Fibroblast of skin of abdomen (primary cell): ENCODE measurements at places on chromosomes 3 and 15.

GRCh38 chr3:35932995-35933394, 293.7 kb downstream of the ARPP21 start:
- peak; percentile 79 for DNase-seq

GRCh38 chr15:28937271-28937670, 51.5 kb downstream of the APBA2 start:
- DNase-seq: no peak

GRCh38 chr15:28093752-28094535, 5.2 kb downstream of the OCA2 start:
- no peak for DNase-seq

GRCh38 chr15:89163271-89164055, 57.9 kb downstream of the RLBP1 start:
- DNase-seq: no peak

GRCh38 chr15:38627689-38628277, 63.2 kb upstream of the RASGRP1 start:
- no peak for DNase-seq

- peak; percentile 18 for DNase-seq
Measured at GRCh38 chr3:63876260-63876659, 12.6 kb downstream of the ATXN7 start.

GRCh38 chr15:35717721-35718120, 171.8 kb upstream of the DPH6 start:
- no peak for DNase-seq

DNA sequence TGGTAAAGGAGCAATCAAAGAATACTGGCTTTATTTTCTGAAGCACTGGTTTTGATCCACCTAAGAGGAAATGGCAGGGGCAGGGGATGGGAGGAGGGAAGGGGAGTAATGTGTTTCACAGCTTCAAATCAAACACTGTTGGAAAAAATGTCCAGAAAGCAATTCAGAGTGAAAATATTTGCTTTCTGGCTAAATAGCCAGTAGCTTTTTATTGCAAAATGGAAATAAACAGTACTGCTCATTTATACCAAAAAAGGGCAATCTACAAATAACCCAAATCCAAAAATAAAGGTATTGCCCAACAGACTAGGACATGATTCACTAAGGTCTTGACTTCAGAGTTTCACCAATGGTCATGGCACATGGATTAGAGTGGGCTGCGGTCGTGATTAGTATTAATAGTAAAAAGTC, 279.3 kb upstream of the THBS1 start:
- DNase-seq: peak; percentile 77

- peak; percentile 69 for DNase-seq
Measured at GRCh38 chr3:12750658-12751071, 8.4 kb downstream of the TMEM40 start.

DNA sequence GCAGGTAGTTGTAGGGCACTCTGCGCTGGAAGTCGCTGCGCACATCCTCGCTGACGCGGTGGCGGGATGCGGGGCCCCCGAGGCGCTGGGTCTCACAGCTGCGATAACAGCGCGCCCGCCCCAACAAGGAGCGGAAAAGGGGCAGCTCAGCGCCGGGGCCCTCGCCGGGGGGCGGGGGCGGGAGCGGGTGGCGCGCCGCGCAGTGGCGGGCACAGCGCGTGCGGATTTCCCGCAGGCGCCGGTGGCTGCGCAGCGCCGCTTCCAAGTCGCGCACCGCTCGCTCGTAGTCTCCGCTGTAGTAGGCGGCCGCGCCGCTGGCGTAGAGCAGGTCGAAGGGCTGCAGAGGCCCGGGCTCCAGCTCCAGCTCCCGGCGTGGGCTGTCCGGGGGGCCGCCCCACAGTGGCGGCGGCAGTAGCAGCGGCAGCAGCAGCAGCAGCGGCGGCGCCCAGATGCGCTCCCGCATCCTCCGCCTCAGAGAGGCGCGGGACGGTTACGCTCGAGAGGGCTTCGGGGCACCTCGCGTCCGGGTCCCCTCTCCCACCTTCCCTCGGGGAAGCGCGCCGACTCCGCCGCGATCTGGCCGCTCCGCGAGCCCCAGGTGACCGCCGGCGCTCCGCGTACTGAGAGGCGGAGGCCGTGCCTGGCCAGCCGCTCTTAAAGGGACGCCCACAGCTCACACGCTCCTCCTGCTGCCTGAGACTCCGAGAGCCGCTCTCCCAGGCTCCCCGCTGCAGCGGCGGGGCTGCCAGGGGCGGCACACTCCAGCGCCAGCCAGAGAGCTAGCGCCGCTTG, at the start of gene P3H2:
TSS of gene P3H2 (minus strand) at position 629 of the 792 bp plus-strand sequence. CDS start at position 463, 166 bp downstream.
- DNase-seq: peak; percentile 93

- peak; percentile 43 for DNase-seq
Measured at GRCh38 chr3:53044711-53045517, 959 bp downstream of the SFMBT1 start.

- DNase-seq: peak; percentile 62
Measured at GRCh38 chr3:108462899-108463298, 47.5 kb downstream of the MYH15 start.

GRCh38 chr3:108133858-108134554, 43.2 kb upstream of the CD47 start:
- DNase-seq: no peak

DNA sequence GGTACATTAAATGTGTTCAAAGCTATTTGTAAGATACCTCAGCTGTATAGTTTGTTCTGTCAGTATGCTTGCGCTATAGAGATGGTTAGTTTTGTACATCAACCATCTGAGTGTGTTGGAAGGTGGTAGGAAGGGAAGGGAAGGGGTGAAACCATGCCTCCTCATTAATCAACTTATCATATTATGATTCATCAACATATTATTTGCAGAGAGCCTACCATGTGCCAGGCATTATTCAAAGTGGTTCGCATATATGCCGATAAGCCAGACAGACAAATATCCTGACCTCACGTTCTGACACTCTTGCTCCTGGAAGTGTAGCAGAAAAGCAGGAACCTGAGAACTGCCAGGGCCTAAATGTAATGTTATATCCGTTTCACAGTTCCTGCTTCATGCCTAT, 248.1 kb upstream of the NR2E3 start:
- peak; percentile 36 for DNase-seq

GRCh38 chr3:189557824-189558223, 73.4 kb upstream of the TP63 start:
- no peak for DNase-seq

DNA sequence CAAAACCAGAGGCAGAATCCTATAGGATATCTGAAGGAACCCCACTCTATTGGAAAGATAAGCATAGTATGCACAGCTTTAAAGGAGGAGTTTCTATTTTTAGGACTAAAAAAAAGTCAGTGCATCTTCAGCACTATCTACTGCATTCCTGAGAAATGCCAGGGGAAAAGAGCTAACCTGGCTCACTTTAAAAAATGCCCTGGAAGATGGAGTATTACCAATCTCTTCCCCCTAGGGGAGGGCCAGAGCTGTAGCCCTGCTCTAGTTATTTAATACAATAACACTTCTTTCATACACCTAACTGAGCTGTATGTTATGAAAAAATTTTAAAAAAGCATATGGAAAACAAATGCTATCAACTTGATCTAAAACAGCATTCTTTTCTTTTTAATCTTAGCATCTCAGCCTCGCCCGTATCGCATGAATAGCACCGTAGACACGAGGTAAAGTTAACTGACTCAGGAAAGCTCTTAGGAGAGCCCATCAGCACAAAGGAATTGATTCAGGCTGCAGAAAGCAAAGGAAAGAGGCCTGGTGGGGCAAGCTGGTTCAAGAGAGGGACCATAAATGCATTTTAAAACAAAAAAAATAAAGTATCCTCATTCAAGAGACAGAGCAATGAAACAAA, 50.2 kb downstream of the TGM4 start:
- DNase-seq: no peak

- DNase-seq: no peak
Measured at GRCh38 chr3:62246094-62246493, 127.3 kb downstream of the FEZF2 start.

DNA sequence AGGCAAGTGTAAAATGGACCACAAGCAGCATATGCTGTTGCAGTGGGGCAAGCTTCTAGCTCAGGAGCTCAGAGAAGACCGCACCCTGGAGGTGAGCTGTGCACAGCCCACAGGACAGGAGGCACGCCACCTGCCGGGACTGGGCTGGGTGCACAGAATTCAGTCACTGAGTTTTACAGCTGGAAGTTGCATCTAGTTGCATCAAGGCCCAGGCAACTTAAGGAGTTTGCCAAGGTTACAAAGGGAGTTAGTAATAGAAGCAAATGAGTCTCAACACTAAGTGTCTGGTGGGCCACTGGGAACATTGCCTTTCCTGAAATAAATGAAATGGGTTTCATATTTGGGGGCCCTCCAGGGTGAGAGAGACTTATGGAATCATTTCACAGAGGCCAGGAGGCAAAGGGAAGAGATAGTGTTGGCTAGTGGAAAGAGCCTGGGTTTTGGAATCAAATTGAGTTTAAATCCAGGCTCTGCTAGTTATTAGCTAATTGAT, 36.0 kb upstream of the TIMP4 start:
- peak; percentile 53 for DNase-seq

DNA sequence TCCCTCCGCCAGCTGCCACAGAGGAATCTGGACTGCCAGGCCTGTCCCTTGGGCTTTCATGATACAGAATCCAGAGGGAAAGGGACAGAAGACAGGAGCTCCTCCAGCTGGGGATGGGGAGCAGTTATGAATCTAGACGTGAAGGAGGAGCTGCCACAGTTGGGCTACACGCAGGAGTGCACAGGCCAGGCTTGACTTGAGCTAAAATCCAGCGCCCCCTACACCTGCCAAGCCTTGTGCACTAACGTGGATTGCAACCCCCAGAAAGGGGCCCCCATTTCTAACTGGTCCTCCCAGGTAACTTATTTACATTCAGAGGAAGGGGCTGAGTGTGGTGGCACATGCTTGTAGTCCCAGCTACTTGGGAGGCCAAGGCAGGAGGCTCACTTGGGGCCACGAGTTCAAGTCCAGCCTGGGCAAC, 14.3 kb downstream of the KLHL6 start:
- no peak for DNase-seq

GRCh38 chr3:139689122-139689521, 11.3 kb upstream of the NMNAT3 start:
- DNase-seq: no peak

DNA sequence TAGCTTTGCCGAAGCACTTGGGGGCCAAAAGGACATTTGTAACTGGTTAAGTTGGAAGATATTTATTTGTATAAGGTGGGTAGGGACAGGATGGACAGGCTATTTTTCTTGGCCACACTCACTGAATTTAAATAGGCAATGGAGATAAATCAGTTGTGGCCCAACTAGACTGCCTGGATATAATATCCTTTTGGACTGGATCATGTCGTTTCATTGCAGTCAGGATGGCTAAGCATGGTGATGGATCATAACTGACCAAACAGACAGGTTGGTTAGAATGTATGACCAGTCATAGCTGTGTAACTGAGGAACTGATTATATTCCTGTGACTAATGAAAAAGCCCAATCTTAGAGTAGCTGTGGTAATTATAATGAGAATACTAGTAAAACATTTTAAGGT, 284.0 kb downstream of the LPP start:
- no peak for DNase-seq

- no peak for DNase-seq
Measured at GRCh38 chr15:92400980-92401787, 7.5 kb downstream of the ST8SIA2 start.

- DNase-seq: no peak
Measured at GRCh38 chr3:61617041-61617440, 55.7 kb downstream of the PTPRG start.

GRCh38 chr15:77107531-77108355, 36.8 kb upstream of the TSPAN3 start:
- peak; percentile 62 for DNase-seq

GRCh38 chr3:179591313-179591712, 13.1 kb downstream of the MRPL47 start:
- DNase-seq: no peak

DNA sequence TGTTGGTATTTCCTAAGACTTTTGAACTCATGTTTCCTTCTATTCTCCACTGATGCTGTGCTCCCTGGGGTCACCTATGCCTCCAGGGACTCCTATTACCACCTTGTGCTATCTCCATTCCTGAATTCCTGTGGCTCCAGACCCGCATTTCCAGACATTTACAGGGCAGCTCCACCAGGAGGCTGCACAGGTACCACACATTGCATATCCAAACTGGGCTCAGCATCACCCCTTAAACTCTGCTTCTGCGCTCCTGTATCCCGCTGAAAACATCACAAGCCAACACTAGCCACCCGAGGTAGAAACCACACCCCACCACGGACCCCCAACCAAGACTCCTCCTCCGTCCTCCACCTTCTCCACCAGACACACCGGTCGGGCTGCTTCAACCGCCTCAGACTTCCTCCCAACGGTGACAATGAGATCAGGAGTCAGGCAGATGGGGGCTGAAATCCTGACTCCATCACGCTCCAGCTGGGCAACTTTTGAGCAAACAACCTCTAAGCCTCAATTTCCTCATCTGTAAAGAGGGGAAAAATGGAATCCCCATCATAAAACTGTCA, 10.4 kb downstream of the TNK2 start:
- no peak for DNase-seq

GRCh38 chr3:170037463-170038433, at the start of gene GPR160:
TSS of gene GPR160 (plus strand) at chr3:170037995. CDS start at chr3:170083973, 45,978 bp downstream.
- peak; percentile 27 for DNase-seq

- peak; percentile 23 for DNase-seq
Measured at GRCh38 chr3:78988324-78988723, 779.5 kb downstream of the ROBO1 start.

- DNase-seq: peak; percentile 39
Measured at GRCh38 chr3:33645060-33645647, 72.9 kb downstream of the CLASP2 start.

DNA sequence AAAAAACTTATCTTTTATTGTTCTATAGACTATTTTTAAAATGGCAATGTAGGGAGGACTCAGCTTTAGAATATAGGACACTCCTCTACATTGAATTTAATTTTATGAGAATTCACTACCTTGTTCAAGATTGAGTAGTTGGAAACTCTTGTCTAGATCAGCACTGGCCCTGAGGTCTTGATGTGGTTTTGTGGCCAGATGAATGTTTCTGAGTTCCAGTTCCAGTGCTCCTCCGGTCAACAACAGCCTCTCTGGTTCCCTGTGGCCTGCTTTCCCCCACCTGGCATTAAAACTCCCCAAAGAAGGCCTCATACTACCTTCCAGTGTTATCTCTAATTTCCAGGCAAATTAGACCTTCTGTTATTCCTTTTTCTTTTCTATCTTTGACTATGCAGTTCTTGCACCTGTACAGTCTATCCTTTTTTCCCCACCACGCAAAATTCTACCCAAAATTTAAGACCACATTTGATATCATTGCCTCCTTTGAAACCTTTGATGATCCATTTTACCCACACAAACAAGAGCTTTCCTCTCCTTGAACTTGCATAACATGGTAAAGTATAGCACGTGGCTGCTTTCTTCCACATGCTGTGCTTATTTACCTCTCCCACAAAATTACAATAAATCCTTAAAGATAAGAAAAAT, 9.6 kb upstream of the ANP32A start:
- no peak for DNase-seq

DNA sequence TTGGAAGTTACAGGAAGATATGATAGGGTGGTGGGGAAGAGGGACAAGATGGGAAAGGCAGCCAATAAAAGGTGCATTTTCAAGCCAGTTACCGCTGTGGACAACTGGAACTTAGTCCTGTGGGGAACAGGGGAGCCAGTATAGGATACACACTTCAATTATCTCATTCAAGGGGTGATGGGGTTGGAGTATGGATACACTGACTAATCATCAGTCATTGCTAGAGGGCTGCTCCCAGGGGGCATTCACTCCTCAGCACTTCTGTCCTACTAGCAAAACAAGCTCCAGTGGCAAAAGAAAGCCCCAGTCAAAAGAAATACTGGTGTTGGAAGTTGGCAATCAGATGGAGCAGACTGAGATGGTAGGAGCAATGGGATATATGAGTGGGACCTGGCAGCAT, 183.4 kb upstream of the GADL1 start:
- peak; percentile 38 for DNase-seq
